Cardiac septum (tissue), 1 donor: ENCODE measurements at places on chromosomes 7 and 10. TPM values are rescaled to one million over a fixed set of nuclear protein-coding genes. Genes with fewer than 3 reads are reported as not detected.
A peak's percentile ranks its signal among the peaks of the same experiment; 100 is the strongest.

- no peak for DNase-seq
Observed at GRCh38 chr10:70607936-70608335, 5.4 kb upstream of the PRF1 start.

DNA sequence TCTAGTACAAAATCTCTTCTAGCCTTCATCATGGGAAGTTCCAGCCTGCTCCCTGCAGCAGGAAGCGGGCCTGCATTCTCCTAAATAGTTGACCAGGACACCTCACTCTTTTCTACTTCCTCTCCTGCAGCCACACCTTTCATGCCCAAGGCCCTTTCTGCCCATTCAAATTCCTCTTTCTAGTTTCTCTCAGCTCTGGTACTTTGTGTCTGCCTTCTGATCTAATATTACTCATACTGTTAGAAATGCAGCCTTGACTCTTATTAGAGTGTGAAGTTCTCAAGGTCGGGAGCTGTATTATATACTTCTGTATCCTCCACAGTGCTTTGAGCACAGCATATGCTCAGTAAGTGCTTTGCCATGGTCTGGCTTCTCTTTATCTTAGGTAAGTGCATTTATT, 103.1 kb downstream of the PRKCQ start:
- DNase-seq = no peak

GRCh38 chr7:30921540-30922401, 10.1 kb downstream of the AQP1 start:
- peak; percentile 72 for DNase-seq

GRCh38 chr7:44793919-44794318, 2.6 kb upstream of the PPIA start:
- no peak for DNase-seq

DNA sequence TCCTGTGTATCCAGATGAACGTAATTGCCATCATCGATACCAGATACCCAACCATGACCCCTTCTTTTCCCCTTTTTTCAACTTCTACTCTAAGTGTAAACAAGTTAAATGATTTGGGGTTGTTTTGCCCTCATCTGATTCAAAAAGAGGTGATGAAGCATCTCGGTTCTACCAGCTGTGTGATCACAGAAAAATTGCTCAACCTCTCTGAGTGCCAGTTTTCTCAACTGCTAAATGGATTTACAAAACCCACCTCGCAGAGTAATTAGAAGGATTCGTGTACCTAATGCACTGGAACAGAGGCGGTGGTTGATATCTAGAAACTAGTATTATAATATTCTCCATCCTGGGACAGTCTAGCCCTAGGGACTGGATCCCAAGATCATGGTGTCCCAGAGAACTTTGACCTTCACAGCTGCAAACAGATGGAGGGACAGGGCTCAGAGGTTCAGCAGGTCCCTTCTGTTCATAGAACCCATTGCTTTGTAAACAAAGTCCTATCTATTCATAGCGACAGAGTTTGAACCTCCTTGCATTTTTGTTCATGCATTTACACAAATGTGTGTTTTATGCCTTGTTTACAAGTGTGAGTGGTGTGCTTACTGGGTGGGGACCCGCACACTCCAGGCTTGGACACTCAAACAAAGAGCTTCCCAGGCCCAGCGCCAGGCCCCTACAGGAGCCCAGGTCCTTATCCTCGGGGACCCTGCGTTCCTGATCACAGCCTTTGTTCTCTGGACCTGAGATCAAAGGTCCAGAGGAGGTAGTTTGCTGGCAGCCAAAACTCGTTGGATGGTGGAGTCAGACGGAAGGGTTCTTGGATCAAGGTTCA, 46.4 kb downstream of the CALML3 start:
- no peak for DNase-seq

GRCh38 chr7:127322351-127322750, 69.6 kb upstream of the GRM8 start:
- DNase-seq = no peak

DNA sequence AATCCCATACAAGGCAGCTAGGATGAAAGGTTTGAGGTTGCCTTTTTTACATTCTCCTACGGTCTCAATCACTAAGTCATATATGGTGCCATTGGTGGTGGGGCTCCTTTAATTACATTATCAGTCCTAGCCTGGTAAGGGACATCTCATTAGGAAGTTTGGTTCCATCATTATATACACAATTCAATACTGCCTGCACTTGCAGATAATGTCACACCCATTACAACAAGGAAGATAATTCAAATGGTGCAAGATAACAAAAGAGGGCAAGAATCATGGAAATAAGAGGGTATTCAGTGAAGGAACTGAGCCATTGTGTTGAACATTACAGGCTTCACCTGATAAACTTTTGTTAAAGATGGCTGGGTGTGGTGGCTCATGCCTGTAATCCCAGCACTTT, 1.7 kb upstream of the TMEM248 start:
- DNase-seq = no peak

- DNase-seq = no peak
Observed at GRCh38 chr7:142365410-142365842, 107.6 kb upstream of the PRSS58 start.

- no peak for DNase-seq
Observed at GRCh38 chr7:43535810-43536585, 46.9 kb upstream of the STK17A start.

DNA sequence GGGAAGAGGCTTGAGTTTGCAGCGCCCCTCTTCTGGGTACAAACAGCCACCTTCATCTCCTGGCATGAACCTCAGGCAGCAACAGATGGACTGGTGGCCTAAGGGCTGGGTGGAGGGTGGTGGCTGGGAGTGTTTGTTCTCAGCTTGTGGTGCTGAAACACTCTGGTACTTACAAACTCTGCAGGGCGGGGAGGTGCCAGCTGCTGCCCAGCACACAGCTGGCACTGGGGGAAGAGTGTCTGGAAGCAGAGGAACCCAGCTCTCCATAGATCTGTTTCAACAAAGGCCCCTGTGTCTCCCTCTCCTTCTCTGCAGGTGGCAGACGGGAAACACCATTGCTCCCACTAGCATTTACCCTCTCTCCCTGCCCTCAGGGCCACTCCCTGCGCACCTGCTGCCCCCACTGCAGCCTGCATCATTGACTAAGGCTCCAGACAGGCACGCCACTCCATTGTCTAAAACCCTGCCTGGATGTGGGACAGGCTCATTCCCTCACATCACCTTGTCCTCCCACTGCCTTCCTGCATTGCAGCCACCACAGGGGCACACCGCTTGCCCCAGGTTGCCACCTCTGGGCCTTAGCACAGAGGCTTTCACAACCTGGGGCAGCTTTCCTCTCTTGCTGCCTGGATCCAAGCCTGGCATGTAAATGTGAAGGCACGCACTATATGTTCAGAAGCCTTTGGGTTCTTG, 6.5 kb downstream of the ARHGAP22 start:
- DNase-seq = peak; percentile 17

Gene GPR146
- 12.6 TPM for total RNA-seq

DNA sequence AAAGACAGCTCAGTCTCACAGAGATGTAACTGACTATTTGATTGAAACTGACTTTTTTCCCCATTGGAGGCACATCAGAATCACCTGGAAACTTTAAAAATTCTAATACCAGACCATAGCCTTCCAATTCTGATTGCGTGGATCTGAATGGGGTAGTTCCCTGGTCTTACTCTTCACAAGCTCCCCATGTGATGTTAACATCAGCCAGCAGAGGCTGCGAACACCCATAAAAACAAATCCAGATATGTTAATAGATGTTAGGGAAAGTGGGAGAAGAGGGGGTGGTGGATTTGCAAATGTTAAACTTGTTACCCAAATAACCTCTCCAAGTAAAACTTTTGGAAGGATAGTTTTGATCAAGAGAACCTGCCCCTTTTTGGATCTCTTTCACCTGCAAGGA, 1133.4 kb downstream of the CNTNAP2 start:
- DNase-seq = no peak

- DNase-seq = no peak
Observed at GRCh38 chr7:105450177-105450861, 61.6 kb upstream of the SRPK2 start.

GRCh38 chr7:129498021-129498420, 4.3 kb upstream of the SMKR1 start:
- no peak for DNase-seq

- no peak for DNase-seq
Observed at GRCh38 chr10:90945491-90946070, 24.7 kb upstream of the ANKRD1 start.
